Stimulated activated CD4-positive, alpha-beta T cell treated with anti-CD3 and anti-CD28 coated beads, Interleukin-15, amount 100 ng/mL, for 1 hour (primary cell): ENCODE measurements at places on chromosomes 6 and 20.

DNA sequence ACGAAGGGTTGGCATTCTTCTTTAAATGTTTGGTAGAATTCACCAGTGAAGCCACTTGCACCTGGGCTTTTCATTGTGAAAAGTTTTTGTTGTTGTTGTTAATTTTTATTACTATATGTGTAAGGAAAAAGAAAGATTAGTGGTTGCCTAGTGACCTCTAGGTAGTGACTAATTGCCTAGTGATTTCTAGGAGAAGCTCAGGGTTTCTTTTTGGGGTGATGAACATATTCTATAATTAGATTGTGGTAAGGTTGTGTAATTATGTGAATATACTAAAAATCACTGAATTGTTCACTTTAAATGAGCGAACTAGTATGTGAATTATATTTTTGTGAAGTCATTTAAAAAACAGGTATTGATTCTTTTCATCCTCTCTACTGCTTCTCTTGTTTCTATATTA is 123.8 kb upstream of the TMEM170B start:
- DNase-seq, result no peak

- DNase-seq, result no peak
Measured at GRCh38 chr6:11330413-11330760, 97.9 kb upstream of the NEDD9 start.

DNA sequence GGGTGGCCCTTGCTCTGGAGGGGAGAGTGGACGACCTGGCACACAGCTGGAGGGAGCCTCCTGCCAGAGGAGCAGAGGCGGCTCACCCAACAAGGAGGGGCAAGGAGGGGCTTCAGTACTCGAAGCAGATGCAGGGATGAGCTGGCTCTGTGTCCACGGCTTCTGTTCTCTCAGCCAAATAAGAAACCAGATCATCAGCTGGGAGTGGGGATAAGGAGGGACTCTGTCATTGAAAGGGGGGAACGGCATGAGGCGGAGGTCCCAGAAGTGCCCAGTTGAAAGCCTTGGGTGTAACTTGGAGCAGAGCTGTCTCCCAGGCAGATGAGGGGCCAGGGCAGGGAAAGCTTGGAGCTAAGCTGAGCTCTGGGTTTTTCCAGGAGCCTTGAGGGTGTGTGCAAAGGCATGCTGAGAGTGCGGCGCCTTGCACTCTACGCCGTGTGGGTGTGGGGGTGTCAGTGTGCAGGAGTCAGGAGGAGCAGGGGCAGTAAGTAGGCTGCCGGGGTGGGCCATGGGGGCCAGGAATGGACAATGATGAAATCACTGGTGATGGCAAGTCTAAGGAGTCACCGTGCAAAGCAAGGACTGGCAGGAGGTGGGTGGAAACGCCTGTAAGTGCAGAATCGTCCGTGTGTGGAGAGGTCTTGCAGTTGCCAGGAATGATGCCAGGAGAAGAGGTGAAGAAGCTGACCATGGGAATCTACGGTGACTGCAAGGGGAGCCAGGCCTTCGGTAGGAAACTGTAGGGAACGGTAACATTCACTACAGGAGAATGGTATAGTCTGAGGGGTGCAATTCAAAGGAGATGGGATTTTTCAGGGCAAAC is 85.4 kb upstream of the FOXQ1 start:
- no peak for DNase-seq

- peak; percentile 44 for DNase-seq
Measured at GRCh38 chr6:155418017-155418761, 37.5 kb downstream of the NOX3 start.

GRCh38 chr20:59779656-59780380 is 153.6 kb downstream of the SYCP2 start:
- DNase-seq, result no peak
